ENCODE measurements at places on chromosomes 6 and 20.
A peak's percentile ranks its signal among the peaks of the same experiment; 100 is the strongest.

GRCh38 chr20:46000262-46000996 lies 8.3 kb upstream of the MMP9 start:
- no peak for DNase-seq

GRCh38 chr6:12767016-12767415 lies 50.4 kb downstream of the PHACTR1 start:
- no peak for DNase-seq

GRCh38 chr20:33059136-33059535 lies 5.4 kb downstream of the BPIFB3 start:
- no peak for DNase-seq

DNA sequence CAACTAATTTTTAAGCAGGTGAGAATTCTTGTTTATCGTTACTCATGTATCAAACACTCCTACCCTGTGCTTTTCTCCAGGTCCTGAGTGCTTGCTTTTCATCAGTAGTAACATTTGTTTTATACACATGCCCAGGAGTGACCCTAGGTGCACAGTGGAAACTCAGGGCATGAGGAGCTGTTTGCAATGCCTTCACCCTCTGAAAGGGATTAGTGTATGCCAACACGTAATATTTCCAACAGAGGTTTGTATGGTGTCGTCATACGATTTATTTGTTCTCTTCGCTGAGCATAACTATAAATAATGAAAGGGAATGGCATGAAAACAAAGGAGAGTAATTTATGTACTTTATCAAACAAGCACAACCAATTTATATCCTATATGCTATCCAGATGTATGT lies 537.4 kb upstream of the MMS22L start:
- DNase-seq, result no peak

DNA sequence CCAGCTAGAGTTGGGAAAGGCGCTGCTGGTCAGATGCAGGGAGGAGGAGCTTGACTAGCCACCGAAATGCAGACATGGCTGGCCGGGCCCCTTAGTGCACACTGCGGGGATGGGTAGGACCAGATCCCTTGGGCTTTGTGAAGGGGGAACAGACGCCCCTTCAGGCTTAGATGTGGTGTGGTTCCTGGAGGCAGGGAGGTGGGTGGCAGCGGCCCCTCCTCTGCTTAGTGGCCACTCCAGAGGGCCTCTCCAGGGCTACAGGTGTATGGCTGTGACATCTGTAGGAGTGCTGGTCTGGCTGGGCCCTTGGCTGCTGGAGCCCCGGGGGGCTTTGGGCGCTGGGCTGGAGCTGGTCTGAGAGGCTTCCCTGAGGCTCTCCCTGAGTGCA lies 5.9 kb downstream of the CCND3 start:
- no peak for DNase-seq

DNA sequence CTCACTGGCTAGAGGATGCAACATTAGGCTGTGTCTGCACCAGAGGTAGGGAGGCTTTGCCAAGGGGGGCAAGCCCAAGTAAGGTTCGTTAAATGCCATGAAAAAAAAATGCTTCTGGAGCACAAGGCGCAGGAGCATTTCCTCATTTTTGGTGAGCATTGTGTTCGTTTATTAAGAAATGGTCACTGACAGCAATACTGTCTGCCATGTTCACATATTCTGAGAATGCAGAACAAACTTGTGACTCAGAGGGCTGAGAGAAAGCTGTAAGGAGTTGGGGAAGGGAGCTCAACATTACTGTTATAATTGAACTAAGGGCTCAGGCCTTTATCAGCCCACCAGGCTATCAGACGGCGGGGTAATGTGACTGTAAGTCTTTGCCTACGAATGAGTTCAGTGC lies 465.4 kb upstream of the BTBD3 start:
- DNase-seq, result no peak

GRCh38 chr6:38169977-38170526 lies 350.5 kb downstream of the ZFAND3 start:
- DNase-seq, result no peak

DNA sequence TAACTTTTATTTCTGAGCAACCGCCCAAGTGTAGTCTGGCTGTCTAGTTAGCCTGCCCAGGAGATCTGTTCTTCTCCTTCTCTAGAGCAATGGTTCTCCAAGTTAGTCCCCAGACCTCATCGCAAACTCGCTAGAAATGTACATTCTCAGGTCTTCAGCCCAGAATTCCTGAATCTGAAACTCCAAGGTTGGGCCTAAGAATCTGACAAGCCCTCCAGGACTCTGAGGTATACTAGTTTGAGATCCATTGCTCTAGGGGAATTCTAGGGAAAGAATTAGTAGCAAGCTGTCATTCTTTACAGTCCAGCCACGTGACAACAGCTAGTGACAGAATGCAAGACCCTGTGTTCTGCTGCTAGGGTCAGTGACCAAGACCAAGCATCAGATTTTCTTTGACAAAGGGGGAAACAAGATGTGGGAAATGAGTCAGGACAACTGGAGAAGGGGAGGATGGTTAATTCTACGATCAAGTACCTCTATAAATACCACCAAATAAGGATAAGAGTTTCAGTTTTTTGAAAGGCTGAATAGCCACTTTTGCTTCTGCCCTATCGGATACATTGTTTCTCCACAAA lies 5.8 kb downstream of the UBE2V1 start:
- no peak for DNase-seq

GRCh38 chr6:89611666-89612065 lies 26.9 kb downstream of the LYRM2 start:
- no peak for DNase-seq

- DNase-seq, result peak; percentile 84
Measured at GRCh38 chr20:10034717-10035571, at the start of gene ANKEF1. TSS of gene ANKEF1 (plus strand) at chr20:10034987. CDS start at chr20:10038302, 3,315 bp downstream.
